ENCODE measurements at places on chromosomes 3 and 15.

DNA sequence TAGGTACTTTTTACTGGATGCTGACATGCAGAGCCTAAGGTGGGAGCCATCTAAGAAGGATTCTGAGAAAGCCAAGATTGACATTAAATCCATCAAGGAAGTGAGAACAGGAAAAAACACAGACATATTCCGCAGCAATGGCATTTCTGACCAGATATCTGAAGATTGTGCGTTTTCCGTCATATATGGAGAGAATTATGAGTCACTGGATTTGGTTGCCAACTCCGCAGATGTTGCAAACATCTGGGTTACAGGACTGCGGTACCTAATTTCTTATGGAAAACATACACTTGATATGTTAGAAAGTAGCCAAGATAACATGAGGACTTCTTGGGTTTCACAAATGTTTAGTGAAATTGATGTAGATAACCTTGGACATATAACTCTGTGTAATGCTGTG, 125.1 kb downstream of the PLCL2 start:
- no peak for DNase-seq

GRCh38 chr15:75891895-75892294, 11.8 kb upstream of the FBXO22 start:
- DNase-seq: no peak

- no peak for DNase-seq
These were observed 189.4 kb upstream of the CHRM5 start for GRCh38 chr15:33778852-33779251.

GRCh38 chr3:17412950-17413530, 329.4 kb downstream of the TBC1D5 start:
- DNase-seq: peak; percentile 67

GRCh38 chr3:51673181-51673801, 2.2 kb downstream of the TEX264 start:
- no peak for DNase-seq

- no peak for DNase-seq
These were observed 12.5 kb downstream of the GSK3B start for GRCh38 chr3:120081719-120082118.

DNA sequence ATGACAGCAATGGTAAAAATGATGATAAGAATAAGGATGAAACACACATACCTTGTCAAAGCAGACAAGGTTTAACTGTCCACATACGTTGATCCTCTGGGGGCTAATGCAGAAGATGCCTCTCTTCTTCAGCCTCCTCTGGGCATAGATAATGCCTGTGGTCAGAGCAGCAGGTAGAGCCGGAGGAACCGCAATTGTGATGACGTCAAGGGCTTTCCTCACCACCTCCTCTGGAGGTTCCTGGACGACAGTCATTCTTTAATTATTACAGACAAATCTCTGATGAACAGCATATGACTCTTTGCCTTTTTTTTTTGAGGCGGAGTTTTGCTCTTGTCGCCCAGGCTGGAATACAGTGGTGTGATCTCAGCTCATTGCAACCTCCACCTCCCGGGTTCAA, 86.3 kb upstream of the ATP13A5 start:
- DNase-seq: no peak

DNA sequence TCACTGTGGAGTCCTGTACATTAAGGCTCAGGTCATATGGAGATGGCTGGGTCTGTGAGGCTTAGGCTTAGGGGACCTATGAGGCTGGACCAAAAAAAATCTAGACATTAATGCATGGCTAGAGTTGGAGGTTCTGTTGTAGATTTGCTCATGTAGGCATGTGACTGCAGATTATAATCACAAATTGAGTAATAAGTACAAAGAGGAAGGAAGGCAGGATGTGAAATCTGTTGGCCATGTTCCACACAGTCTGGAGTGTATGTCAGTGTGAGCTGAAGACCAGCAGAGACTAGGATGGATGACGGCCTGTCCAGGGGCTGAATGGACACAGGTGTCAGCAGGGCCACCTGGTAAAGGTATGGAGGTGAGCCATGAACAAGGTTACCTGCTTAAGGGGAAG, at the start of gene ST3GAL6:
Gene ST3GAL6, plus strand, starts transcription at position 265 of the 400 bp plus-strand sequence. CDS start 5,101 bp downstream, outside the sequence.
- DNase-seq: no peak

DNA sequence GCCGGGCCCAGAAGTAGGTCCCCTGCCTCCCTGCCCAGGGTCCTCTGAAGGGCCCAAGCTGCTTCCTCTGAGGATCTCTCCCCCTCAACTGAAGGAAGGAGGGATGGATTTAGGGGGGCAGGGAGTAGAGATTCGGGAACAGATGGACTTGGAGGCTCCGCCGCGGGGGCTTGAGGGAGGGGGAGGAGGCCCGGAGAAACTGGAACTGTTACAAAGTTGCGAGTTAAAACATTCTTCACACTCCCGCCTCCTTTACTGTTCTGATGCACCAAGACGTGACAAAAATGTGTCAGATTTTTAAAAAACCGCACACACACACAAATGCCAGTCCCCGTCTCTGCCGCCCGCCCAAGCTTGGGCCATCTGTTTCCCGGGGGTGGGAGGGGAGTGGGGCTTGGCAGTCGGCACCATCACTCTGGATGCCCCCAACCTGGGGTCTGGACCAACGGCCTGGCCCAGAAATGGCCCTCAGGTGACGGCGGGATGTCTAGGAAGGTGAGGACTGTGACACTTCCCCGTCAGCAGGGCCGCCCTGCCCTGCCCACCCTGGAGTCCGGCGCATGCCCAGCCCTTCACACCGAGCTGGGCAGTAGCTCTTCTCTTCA, 25.0 kb upstream of the LINGO1 start:
- no peak for DNase-seq

Data from CD8-positive, alpha-beta T cell (primary cell).